EL (cell line): ENCODE measurements at places on chromosomes 1 and 21.

- peak; percentile 45 for DNase-seq
Observed at GRCh38 chr1:16006552-16007485, 2.8 kb downstream of the SRARP start.

DNA sequence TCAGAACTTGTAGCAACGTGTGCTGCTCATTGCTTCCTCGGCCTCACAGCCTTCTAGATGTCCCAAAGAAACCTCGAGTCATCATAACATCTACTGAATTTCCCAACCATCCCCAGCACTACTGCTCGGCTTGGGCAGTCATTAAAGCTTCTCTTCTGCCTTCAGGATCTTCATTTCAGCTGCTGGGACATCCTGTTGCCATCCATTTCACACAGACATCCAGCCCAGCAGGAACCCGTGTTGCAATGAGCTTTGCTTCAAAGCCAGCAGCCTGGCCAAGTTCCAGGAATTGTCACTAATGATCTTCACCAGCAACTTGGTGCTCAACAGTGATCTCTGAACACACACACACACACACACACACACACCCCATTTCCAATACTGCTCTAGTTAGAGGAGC lies 18.5 kb downstream of the WLS start:
- DNase-seq = peak; percentile 52

- no peak for DNase-seq
Observed at GRCh38 chr1:228312136-228312764, 94.4 kb downstream of the TRIM11 start.

DNA sequence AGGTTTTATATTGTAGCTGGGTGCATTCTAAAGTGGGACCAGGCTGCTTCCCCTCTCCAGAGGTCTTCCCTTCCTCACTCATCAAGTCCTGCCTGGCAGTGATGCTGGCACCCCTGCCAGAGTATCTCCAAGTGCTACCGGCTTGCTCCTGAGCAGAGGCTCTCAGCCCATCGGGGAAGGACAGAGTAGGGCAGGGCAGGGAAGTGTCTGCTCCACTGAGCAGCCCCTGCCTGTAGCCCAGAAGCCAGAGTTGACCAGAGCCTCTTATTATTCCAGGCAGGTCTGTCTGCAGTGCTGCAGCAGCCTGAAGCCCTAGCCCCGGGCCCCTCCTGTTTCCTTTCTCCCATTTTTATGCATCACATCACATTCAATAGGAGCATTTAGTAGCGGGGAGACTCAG lies 51.1 kb downstream of the ATP2B4 start:
- DNase-seq = no peak

- no peak for DNase-seq
Observed at GRCh38 chr1:8870616-8871538, 7.6 kb downstream of the ENO1 start.

DNA sequence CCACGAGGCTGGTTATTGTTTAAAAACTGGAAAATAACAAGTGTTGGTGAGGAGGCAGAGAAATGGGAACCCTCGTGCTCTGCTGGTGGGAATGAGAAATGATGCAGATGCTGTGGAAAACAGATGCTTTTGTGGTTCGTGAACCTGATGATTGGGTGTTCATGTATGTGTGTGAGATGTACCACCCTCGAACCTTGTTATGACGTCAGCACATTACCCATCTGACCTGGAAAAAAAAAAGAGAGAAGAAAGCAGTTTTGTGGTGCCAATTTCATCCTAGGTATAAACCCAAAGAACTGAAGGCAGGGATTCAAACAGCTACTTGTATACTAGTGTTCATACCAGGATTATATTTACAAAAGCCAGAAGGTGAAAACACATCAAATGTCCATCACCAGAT lies 6.4 kb upstream of the CFAP107 start:
- DNase-seq = no peak

- no peak for DNase-seq
Observed at GRCh38 chr1:203131548-203132200, 4.1 kb downstream of the ADORA1 start.

- DNase-seq = peak; percentile 95
Observed at GRCh38 chr1:33060579-33061083, 20.3 kb upstream of the AZIN2 start.

DNA sequence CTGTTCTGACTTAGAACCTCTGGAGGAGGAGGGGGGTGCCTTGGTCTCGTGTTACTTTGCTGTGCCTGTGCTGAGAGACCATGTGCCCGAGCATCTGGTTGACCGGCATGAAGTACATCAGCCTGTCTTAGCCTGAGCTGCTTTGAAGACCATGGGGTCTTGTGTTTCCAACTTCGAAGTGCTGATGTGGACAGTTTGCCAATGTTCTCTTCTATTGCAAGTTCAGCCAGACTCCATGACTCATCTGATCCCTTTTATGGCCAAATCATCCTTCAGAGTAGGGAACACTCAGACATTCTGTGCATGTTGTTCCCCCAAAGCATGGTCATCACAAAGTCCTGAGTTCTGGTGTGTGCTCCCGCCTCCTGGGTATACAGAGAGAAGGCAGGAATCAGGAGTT lies 6.0 kb upstream of the PLA2G2C start:
- DNase-seq = no peak

DNA sequence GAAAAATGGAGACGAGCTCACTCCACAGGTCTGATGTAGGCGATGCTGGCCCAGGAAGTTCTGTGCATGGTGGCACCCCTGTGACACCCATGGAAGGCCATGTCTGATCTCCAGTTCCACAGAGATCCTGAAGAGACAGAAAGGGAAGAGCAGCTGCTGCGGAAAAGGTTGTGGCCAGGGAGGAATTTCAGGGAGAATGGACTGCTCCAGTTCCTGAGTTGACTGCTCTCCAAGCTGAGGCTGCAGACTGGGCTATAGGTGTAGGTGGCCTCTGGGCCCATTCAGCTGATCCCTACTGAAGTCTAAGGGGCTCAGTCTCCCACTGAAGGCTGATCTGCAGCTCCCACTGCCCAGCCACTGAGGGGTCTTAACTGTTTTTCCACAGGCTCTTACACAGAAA lies 89.2 kb downstream of the ETS2 start:
- DNase-seq = no peak

GRCh38 chr1:230280054-230280795 lies 145.9 kb downstream of the PGBD5 start:
- DNase-seq = no peak

DNA sequence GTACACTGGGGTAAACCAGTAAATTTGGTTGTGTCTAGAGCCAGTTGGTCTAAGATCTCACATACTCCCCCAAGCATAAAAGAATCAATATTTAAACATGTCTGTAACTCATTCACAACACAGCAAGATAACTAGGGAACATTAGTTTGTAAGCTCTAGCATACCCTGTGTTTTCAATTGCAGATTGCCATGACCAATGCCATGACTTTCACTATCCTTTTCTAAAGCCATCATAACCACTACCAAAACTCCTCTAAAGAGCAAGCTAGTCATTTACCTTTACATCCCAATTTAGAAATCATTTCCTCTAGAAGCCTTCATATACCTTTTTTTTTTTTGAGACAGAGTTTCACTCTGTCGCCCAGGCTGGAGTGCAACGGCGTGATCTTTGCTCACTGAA lies 56.5 kb upstream of the PLA2G4A start:
- no peak for DNase-seq

DNA sequence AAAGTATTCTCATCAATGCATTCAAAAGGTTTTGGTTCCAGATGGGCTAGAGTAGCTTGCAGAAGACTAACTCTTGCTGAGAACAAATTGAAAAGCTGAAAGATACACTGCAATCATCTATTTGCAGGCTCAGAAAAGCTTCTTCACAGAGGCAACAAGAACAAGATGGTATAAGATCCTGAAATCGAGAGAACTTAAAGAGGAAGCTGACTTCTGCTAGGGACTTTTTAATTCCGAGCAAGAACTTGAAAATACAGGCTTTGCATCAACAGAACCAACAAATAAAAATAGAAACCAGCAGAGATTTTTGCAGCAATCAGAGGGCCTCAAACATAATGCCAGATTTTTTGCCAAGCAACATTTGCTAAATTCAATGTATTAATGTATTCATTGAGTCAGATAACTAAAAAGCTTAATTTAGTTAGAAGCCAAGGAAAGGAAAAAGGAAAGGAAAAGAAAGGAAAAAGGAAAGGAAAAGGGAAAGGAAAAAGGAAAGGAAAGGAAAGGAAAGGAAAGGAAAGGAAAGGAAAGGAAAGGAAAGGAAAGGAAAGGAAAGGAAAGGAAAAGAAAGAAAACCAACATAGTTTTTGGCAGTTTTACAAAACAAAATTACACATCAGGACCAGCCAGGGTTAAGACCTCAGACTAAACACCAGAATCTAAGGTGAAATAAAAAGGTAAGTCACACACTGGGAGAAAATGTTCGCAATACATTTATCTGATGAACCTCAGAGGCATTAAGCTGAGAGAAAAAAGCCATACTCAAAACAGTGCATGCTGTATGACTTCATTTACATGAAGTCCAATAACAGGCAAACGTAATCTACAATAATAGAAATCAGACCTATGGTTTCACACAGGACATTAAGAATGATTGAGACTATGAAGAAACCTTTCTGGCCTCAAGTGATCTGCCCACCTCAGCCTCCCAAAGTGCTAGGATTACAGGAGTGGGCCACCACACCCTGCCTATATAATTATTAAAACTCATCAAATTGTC lies 42.6 kb downstream of the FAF1 start:
- DNase-seq = no peak

GRCh38 chr1:228866468-228866867 lies 131.2 kb downstream of the RHOU start:
- no peak for DNase-seq

- DNase-seq = no peak
Observed at GRCh38 chr1:174448531-174448883, 743 bp downstream of the GPR52 start.
